Testis (tissue), 5 donors: ENCODE measurements at places on chromosomes 2 and 18.

- DNase-seq: no peak
Measured at GRCh38 chr18:31103423-31103822, 1.2 kb upstream of the DSC2 start.

DNA sequence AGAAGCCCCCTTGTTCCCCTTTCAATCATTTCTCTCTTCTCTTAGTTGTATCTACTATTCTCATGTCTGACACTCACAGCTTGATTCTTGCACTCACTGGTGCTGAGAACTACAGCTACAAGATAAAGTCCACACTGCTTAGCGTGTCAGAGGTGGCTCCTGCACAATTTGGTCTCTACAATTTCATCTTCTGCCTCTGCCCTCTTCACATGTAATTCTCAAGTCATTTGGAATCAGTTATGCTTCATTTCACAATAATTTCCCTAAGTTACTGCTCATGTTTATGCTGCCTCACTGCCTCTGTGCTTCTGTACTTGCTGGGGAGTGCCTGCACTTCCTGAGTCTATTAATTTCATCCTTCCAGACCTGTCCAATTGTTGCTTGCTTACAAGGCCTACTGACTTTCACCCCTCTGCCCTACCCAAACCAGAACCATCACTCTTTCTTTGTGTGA lies 11.6 kb upstream of the NAB1 start:
- DNase-seq: no peak

DNA sequence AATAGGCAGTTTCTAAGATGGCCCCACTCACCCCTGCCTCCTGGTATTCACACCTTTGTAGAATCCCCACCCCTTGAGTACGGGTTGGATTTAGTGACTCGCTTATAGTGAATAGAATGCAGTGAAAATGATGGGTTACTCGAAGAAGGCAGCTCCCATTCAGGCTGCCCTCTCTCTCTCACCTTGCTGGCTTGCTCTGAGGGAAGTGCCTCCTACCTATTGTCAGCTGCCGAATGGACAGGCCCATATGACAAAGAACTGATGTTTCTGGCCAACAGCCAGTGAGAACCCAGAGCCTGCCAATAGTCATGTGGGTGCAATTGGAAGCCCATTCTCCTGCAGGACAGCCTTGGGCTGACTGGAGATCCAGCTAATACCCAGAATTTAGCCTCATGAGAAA lies 22.1 kb upstream of the RNF103 start:
- DNase-seq: no peak

GRCh38 chr2:236628256-236628901 lies 58.8 kb downstream of the ACKR3 start:
- DNase-seq: no peak

- no peak for DNase-seq
Measured at GRCh38 chr18:9960258-9960904, 46.6 kb downstream of the VAPA start.

DNA sequence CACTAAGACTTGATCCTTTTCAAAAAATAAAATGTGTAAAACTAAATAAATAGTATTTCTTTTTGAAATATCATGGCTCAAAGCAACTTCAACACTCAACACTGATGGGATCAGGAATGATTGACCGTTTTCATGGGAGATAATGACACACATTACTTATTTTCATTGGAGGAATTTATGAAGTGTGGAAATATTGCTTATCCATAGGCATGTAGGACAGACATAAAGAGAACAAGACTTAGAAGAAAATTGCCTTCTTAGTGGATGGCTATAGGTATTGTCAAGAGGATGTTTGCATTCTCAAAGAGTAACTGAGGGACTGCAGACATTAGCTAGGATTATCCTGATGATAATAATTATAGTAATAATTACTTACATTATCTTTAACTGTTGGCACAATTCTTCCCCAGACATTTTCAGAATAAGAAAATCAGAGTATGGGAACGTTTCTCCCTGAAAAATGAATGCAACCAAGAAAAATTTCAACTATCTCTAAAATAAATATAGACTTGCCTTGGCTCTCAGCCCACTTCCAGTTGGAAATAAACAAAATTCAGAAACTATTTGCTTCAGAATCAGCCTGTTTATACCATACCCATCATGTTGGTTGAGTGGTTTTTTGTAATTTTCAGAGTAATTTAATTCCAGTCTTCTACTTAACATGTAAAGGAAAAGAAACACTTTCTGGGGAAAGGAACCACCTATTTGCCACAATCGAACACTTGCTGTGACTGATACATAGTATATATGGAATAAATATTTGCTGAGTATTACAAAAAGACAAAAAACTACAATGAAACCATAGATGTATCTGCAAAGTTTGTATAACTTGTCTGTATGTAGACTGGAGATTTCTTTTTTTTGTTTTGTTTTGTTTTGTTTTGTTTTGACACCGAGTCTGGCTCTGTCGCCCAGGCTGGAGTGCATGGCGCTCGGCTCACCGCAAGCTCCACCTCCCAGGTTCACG lies 165.7 kb downstream of the TMX3 start:
- DNase-seq: no peak

GRCh38 chr2:41933585-41934320 lies 114.1 kb upstream of the PKDCC start:
- DNase-seq: peak; percentile 54

- DNase-seq: no peak
Measured at GRCh38 chr2:215409331-215410127, 26.3 kb downstream of the FN1 start.

- DNase-seq: no peak
Measured at GRCh38 chr2:9240745-9241144, 34.1 kb downstream of the ASAP2 start.

DNA sequence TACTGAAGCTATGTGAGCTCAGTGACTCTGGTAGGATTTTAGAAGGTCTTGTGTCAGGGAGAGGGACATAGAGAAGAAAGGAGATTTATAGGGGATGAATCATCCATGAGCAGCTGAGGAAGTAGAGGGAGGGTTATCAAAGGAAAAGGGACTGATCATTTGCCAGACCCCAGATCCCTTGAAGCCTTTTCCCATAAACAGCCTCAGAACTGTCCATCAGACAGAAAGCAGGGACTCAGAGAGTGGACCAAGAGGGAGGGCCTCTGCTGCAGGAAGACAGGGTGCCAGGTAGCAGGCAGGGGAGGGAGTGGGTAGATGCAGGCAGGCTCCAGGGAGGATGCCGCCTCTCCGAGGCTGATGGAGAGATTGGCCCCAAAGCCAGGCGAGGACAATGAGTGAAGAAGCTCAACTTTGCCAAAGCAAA lies 133.9 kb downstream of the TNS1 start:
- no peak for DNase-seq

- DNase-seq: no peak
Measured at GRCh38 chr2:47509250-47509649, 106.3 kb downstream of the MSH2 start.

- DNase-seq: no peak
Measured at GRCh38 chr2:20925265-20925889, 102.5 kb upstream of the LDAH start.
